ENCODE measurements at places on chromosomes 3 and 15.

GRCh38 chr3:115876876-115877614 lies 253.7 kb downstream of the GAP43 start:
- DNase-seq: no peak

DNA sequence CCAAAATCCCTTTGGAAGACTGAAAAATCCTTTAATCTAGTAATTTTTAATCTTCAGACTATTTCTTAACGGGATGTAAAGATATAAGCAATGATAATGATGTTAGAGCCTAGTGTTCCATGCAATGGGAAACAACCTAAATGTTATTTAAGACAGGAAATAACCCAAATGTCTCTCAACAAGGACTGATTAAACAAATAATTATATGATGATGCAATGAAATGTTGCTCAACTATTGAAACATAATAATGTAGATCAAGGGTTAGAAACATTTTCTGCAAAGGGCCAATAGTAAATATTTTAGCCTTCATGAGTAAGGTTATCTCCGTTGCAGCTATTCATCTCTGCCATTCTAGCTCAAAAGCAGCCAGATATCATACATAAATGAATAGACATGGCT lies 275.4 kb downstream of the NEK10 start:
- no peak for DNase-seq

- DNase-seq: no peak
These were observed 12.8 kb downstream of the IL17RB start for GRCh38 chr3:53859178-53859577.

GRCh38 chr3:125141596-125142419 lies 70.7 kb downstream of the SLC12A8 start:
- peak; percentile 50 for DNase-seq

DNA sequence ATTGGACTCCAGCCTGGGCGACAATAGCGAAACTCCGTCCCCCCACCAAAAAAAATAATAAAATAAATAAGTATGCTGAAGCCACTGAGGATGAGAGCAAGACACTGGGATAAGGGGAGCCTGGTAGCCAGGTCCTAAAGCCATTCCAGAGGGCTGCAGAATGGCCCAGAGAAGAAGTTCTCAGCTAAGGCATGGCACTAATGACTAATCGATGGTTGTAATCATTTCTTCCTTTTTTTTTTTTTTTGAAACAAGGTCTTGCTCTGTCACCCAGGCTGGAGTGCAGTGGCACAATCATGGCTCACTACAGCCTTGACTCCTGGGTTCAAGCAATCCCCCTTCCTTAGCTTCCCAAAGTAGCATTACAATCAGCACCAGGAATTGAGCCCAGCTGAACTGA lies 25.6 kb upstream of the ZNF774 start:
- no peak for DNase-seq

- DNase-seq: no peak
These were observed 871 bp downstream of the MAP1A start for GRCh38 chr15:43518197-43518761.

GRCh38 chr3:197305854-197306253 lies 7.4 kb upstream of the DLG1 start:
- DNase-seq: peak; percentile 11

- no peak for DNase-seq
These were observed 3.6 kb upstream of the PLA1A start for GRCh38 chr3:119594066-119594465.

- DNase-seq: no peak
These were observed 53.0 kb upstream of the GSK3B start for GRCh38 chr3:120147072-120147871.

- no peak for DNase-seq
These were observed 56.0 kb upstream of the MME start for GRCh38 chr3:155024006-155024638.

GRCh38 chr3:27939940-27940339 lies 217.8 kb upstream of the EOMES start:
- DNase-seq: peak; percentile 60

- no peak for DNase-seq
These were observed 144.3 kb upstream of the LRRN1 start for GRCh38 chr3:3654916-3655315.

Measured in kidney tubule cell (primary cell).